ENCODE measurements at places on chromosomes 7 and 10.
A peak's percentile ranks its signal among the peaks of the same experiment; 100 is the strongest.

- DNase-seq = no peak
These were observed 247 bp downstream of the PARD3 start for GRCh38 chr10:34814913-34815184.

DNA sequence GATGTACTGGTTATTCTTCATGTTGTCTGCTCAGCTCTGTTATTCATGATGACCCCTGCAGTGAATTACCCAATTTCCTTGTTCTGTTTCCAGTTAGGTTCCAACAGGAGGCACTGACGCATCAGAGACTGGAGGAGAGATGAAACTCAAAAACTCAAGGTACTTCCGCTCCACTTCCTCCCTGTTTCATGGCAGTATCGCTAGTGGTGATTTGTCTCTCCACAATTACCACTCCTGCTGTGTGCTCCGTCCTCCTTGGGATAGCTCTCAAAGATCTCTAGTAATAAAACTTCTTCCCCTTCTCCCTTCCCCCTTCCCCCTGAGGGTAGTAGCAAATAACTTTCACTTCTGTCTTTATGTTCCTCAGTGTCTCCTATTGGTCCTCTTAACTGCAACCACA lies 107.4 kb upstream of the ABCB5 start:
- no peak for DNase-seq

DNA sequence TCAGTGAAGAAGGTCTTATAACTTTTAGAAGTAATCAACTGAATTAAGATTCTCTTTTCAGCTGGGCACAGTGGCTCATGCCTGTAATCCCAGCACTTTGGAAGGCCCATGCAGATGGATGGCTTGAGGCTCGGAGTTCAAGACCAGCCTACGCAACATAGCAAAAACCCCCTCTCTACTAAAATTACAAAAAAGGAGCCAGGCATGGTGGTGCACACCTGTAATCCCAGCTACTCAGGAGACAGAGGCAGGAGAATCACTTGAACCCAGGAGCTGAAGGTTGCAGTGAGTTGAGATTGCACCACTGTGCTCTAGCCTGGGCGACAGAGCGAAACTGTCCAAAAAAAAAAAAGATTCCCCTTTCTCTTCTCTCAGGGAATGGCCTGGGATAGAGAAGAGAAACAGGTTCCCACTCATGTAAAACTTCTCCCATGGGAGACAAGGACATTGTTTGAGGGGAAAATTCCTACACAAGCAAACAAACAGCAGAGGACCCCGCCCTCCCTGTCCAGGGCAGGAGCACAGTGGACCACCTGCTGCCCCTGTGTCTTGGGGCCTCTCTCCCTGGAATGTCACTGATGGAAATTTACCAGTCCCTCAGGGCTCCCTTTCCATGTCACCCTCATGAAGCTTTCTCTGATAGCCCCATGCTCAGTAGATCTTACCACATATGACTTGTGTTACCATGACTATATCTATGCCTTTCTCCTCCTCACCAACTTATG lies 5.6 kb downstream of the IL2RA start:
- DNase-seq = no peak

DNA sequence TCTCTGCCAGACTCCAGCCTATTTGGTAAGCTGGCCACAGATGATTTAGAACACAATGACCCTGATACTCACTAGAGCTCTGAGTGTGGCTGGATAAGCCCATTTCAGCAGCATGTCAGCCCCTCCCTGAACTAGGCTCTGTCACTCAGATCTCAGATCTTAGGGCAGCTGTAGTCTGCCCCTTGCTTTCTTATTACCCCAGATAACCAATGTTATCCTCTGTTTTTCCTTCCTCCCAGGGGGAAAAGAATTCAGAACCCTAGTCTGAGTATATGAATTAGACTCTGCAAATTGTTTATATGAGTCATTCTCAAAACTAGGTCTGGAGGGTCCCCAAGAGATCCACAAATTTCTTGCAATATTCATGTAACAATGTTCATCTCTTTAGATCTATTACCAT lies 286.2 kb downstream of the KCNMA1 start:
- no peak for DNase-seq

GRCh38 chr7:75931680-75932079 lies 16.7 kb downstream of the POR start:
- DNase-seq = no peak

DNA sequence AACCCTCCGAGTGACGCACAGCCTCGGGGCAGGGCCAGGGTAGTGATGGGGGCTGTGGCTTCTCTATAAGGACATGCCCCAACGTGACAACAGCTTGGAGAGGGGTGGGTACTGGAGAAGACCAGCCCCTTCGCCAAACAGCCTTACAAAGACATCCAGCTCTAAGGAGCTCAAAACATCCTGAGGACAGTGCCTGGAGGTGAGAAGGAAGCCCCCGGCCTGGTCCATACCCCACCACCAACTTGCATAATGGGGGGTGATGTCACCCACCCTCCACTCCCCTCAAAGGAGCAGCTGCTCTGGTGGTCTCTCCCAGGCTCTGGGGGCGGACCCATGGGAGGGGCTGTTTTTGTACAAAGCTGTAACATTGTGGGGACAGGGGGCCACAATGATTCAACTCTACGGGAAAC lies 15.1 kb downstream of the PRSS2 start:
- DNase-seq = no peak

DNA sequence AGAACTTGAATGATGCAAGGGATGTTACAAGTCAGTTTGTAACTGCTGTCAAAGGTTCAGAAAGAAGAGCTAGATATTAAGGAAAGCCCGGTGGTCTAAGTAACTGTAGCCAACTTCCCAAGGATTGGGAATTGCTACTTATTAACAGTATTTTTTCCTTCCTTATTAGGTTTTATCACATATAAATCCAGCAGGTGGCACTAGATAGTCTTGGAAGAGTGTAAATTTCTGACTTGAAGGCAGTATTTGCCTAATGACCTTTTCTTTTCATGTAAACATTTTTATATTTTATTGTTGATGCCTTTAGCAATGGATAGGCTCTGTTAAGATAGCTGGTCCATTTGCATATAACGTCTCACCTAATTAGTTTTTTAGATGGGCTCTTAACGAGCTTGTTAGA lies 51.2 kb downstream of the ANLN start:
- no peak for DNase-seq

DNA sequence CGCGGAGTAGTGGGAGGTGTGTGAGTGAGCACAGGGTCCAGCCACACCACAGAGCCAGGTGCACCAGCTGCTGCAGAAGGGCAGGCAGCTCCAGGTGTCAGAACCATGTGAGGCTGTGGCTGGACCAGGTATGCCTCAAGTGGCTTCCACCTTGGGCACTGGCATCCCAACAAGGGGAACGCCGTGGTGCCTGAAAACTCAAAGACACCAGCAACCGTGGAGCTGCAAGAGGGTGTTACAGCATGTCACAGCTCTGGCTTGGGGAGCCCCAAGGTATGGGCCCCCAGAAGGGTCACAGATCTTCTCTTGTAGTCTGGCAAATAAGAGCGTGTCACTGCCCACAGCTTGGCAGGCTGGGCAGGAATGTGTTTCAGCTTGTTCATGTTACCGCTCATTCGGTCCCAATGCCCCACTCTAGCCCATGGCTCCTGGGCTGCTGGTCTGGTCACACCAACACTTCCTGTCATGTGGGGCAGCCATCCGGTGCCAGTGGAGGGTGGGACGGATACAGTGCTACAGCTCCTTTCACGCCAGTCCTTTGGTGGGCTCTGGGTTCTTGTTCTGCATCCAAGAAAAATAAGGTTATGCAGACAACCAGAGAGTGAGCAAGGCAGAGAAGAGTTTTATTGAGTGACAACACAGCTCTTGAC lies 29.8 kb downstream of the STRA8 start:
- DNase-seq = no peak

- no peak for DNase-seq
These were observed 40.6 kb downstream of the PYROXD2 start for GRCh38 chr10:98374217-98374985.

DNA sequence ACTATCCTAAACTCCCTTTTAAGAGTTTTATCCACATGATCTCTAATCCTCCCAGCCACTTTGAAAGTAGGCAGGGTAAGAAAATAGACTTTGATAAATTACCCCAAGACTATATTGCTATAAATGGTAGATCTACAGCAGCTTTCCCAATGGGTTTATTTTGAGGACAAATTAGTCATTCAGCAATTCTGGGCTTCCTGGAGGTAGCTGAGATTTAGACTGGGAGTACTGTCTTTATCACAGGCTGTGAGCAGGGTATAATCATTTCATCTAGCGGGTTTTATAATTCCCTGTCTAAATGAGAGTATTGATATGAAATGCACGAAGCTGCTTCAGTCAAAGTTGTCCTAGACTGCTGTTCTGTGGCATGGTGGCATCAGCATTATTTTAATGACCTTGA lies 279.4 kb downstream of the SORCS3 start:
- no peak for DNase-seq

DNA sequence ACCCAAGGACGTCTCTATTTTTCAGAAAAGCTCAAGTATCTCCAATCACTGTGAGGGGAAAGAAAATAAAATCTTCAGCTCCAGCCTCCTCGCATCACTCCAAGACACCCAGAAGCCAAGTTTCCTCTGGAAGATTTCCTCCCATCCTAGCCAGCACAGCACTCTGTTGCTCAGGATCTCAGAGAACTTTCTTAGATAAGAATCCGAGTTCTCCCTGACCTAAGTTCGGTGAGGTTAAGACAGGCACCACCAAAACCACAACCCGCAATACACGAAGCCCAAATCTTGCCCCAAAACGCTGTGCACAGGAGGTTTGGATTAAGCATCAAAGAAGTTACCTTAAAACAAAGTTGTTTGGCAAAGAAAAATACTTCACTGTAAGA lies 4.2 kb downstream of the FAM53B start:
- peak; percentile 59 for DNase-seq

- DNase-seq = no peak
These were observed at the start of gene UPP1 for GRCh38 chr7:48089046-48090003. Gene UPP1, plus strand, starts transcription at chr7:48089265. Its CDS starts 5,519 bp downstream, at chr7:48094784.

DNA sequence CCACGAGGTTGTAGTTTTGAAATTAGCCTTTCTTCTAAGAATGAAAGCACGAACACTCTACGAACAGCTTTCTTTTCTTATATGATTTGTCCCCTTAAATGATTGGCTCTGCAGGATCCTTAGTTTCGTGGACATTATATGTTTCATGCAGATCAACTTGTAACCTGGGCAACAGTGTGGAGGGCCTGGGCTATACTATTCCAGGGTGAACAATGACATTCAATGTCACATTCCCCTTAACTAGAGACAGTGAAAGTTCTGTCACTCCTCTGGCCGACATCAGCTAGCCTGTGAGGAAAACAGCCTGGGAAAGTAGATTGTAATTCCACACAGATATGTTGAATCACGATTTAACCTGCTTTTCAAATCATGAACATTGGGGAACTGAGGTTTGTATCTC lies 23.4 kb downstream of the TAS2R16 start:
- no peak for DNase-seq

All from skin of body (tissue), 3 donors.